ENCODE measurements at places on chromosomes 6 and 20. TPM values are rescaled to one million over a fixed set of nuclear protein-coding genes. Genes with fewer than 3 reads are reported as not detected.

SPAG4 gene
- total RNA-seq: 22.1 TPM

UBE2C gene
- total RNA-seq: not detected

PAX1 gene
- total RNA-seq: not detected

ABHD16A gene
- 24.7 TPM for total RNA-seq

DNA sequence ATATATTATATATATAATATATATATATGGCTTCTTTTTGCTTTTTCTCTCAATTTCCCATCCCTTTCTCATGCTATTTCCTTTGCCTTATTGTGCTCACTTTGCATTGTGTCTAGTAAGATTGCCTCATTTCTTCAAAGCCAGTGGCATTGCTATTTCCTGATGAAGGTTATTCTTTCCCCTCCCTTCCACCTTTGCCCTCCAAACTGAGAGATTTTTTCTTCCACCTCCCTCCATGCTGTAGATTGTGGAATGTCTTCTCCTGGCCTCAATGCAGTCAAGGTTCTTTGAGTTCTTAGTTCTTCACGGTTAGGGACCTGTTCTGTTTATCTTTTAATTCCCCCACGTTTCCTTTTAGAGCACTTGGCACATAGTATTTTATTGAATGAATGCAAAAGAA, 17.2 kb downstream of the SH3BGRL2 start:
- no peaks in the 10 kb centered on the region for H3K27me3 ChIP-seq
- peaks cover 23% of the 10 kb centered on the region for H3K4me1 ChIP-seq
- H3K27ac ChIP-seq: no peak overlapping the region
- no peak for DNase-seq
- no peak overlapping the region for H3K4me3 ChIP-seq

GRCh38 chr6:80528115-80528514, 421.6 kb downstream of the BCKDHB start:
- no peak for DNase-seq
- H3K4me3 ChIP-seq: no peak overlapping the region
- H3K27me3 ChIP-seq: no peaks in the 10 kb centered on the region
- H3K27ac ChIP-seq: no peak overlapping the region
- H3K36me3 ChIP-seq: no peaks in the 10 kb centered on the region

- DNase-seq: peak; percentile 64
- no peaks in the 10 kb centered on the region for H3K27me3 ChIP-seq
- no peaks in the 10 kb centered on the region for H3K36me3 ChIP-seq
Observed at GRCh38 chr20:49534255-49534712, 33.7 kb downstream of the PTGIS start.

Data from body of pancreas (tissue), 4 donors.